ENCODE measurements at places on chromosomes 12 and 14.
A peak's percentile ranks its signal among the peaks of the same experiment; 100 is the strongest.

DNA sequence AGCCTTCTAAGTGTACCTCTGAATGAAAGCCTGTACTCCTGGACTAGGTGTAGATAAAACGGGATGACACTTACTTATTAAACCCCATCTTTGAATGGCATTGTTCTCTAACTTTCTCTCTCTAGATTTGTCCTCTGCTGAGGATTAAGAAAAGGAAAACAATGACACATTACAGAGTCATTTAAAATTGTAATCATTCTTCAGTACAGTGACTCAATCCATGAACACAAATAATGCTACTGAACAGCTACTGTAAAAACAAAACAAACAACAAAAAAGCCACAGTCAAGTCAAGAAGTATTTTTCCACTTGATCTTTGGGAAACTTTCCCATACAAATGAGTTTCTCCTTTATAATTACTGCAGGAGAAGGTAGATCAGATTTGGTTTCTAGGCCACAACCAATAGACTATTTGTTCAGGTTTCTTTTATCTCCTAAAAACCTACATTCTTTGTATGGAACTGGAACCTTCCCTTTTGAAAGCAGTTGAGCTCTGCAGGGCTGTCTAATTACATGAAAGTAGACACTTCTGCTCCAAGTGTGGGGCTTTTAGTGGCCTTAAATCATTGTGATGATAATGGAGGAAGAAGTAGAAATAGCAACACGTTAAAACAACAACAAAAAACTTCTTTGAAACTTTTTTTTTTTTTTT, 219.1 kb downstream of the ESR2 start:
- DNase-seq = peak; percentile 77

DNA sequence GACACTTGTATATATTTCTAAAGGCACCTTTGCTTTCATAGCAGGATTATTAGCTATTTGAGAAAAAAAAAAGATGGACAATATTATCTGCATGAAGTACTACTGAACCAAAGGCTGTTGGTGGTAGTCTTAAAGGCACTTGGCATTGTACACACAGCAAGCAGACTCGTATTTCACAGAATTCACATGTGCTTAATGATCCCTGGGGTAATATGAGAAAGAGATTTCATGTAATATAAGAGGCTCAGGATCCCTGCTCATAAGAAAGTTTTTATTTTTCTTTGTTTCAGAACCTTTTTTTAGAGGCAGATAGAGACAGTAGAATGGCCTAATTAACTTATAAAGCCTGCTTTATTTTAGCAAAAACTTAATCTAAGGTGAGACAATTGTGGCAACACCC, 59.5 kb downstream of the SYNE2 start:
- no peak for DNase-seq

DNA sequence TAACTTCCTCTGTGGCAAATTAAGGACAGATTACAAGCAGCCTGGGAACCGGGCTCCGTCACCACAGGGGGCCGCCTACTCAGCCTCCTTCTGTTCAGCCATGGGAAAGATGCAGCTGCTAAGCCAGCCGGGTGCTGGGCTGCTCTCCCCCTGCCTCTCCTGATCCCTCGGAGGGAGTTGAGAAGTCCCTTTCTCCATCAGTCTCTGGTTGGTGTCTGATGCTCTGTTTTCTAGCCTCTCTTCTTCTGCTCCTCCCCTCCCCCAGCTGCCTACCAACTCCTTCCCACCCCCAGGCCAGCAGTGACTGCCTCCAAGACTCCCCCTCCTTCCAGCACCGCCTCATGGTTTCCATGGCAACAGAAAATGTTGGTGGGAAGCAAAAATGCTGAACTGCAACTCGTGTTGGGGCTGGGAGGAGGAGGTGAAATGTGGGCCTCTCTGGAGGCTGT, 486.7 kb downstream of the APAF1 start:
- no peak for DNase-seq

DNA sequence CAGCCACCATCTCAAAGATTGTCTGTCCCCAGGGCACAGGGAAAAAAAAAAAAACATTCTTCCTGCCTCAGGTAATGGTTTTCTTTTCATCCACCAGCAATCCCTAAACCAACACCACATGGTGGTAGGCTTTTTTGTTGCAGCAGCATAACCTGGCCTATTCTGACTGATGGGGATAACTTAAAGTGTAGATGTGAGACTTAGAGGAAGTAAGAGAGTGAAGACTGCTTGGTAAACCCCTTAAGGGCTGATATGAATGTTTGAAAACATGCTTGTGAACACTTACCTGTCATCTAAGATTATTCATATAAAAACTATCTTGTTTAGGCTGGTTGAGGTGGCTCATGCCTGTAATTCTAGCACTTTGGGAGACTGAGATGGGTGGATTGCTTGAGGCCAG, 130.2 kb upstream of the RAP1B start:
- DNase-seq = no peak

DNA sequence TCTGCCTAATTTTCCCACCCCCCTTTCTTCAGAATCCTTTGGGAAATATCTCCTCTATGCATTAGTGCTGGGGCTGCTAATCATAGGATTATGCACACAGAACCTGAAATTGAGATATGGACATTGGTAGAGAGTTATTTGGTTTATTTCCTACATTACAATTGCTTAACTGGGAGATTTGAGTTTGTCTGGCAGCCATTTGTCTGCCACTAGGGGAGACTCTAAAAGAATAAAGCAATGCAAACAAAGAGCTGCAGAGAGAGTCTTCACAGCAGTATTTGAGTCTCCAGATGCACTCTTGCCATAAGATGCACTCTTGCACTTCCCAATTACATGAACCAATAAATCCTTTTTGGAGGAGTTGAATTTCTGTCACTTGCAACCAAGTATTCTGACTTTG, 12.0 kb upstream of the PCNX4 start:
- no peak for DNase-seq

DNA sequence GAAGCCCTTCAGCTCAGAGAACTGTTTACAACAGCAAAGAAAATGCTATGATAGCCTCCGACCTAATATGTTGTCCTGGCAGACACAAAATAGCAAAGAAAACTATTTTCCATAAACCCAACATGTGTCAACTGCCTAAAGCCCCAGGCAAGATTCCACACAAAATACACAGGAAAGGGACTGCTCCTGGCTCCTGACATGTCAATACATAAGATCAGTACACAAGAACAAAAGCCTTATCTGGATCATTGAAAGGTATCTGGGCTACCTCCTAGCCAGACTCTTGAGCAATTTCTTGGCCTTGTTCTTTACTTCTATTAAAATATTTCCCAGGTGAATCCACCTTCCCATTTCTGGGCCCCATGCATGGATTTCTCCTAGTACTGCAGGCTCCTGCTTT, 242.3 kb upstream of the GRIP1 start:
- DNase-seq = no peak

DNA sequence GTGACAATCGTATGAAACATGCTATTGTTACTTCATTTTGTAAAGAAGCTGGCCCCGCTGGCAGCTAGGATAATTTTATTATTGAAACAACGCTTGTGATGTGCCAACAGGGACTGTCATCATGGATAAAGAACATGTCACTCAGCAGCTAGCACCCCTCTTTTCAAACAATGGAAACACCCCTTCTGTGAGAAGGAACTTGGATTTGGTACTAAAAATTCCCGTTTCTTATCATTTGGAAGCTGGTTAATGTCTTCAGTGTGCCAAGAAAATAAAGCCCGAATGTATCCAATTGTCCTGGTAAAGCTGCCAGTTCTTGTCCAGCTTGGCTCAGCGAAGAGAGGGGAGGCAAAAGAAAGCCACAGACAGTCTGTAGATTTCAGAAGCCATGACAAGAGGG, 186.6 kb downstream of the PHLDA1 start:
- DNase-seq = no peak

DNA sequence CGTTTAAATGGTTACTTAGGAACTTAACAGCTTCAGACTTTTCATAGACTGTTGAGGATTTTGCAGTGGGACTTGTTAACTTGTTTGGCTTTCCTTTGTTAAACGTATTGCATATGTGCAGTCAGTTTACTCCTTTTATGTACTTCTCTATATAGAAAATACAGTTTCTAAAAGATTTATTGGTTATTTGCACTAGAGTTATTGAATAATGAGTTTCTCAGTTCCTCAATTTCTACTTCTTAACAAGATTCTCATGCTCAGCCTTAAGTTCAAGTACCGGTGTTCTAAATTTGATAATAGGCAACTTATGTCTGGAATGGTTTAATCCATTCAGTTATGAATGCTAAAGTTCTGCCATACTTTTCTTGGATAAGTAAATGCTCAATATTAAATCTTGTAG, 919 bp downstream of the PSMA3 start:
- DNase-seq = no peak

- DNase-seq = peak; percentile 97
Measured at GRCh38 chr12:25276199-25276937, 25.6 kb upstream of the KRAS start.

DNA sequence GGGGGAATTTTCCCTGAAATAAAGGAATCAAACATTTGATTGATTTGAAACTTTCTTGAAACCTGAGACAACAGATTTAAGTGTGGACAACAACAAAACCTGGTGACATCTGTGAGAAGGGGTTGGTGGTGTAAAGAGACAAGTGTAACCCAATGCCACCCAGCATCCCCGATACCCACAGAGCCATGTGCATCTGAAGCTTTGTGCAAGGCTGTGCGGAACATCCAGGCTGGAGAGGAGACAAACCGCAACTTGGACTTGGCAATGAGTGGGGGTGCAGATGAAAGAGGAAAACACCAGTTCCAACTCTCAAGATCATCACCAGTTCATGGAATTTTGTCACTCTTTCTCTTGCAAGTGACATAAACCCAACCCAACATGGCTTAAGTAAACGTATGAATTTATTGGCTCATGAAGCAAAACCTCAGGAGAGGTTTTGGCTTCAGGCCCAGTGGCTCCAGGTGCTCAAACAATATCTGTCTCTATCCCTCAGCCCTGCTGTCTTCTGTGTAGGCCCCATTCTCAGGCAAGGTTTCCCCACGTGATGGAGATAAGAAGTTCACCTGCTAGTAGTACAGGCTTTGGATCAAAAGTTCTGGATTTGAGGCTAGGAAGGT, 55.2 kb upstream of the NTF3 start:
- DNase-seq = no peak

DNA sequence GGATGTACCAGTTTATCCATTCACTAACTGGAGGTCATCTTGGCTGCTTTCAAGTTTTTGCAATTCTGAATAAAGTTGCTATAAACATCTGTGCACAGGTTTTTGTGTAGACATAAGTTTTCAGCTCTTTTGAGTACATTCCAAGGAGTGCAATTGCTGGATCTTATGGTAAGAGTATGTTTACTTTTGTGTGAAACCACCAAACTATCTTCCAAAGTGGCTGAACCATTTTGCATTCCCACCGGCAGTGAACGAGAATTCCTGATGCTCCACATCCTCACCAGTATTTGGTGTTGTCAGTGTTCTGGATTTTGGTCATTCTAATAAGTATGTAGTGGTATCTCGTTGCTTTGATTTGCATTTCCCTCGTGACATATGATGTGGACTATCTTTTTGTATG, 150.5 kb upstream of the BCL2L14 start:
- DNase-seq = no peak

DNA sequence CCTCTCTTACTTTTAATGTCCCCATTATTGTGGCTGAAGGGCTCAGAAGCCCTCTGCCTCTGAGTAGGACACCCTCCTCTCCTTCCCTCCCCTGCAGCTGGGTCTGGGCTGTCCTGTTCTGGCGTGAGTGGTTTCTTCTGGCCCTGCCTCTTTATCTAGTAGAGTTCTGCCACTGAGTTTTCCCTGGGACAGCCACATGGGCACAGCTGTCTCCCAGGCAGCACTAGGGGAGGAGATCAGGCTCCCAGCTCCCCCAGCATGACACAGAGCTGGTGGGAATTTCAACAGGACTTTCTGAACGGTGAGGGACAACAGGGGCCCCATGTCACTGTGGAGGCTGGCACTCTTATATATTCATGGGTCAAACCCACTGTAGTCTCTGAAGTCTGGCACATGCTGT, 21.4 kb downstream of the TMEM132C start:
- DNase-seq = no peak

DNA sequence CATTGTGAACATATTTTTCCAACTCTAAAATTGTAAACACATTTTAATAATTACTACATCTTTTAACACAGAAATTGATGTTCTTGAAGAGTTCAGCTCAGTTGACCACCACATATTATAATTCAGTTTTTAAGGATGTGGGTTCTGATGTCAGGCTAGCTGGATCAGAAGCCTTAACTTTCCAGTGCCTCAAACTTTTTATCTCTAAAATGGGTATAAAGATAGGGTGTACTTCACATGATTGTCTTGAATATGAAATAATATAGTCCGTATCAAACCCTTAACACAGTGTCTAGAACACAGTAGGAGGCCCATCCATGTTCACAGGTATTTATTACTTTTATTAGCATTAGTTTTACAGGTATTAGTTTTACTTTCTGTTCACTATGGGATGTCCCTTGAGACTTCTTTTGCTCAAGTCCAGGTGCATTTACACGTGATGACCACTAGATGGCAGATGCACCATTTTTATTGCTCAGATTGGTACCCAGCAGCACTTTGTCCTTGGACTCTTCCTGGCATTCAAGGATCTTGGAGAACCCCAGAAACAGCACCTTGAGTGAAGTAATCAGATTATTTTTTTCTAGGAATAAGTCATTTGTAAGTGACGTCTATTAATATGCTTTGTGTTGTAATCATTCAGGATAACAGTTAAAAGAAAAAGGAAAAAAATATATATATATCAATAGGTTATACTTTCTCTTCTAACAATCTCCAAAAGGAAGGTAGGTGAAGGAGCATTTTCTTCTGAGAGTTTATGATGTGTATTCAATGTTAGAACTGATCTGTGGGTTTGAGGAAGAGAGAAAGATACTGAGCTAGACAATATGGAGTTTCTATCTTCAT, 580.2 kb downstream of the ETNK1 start:
- peak; percentile 69 for DNase-seq

DNA sequence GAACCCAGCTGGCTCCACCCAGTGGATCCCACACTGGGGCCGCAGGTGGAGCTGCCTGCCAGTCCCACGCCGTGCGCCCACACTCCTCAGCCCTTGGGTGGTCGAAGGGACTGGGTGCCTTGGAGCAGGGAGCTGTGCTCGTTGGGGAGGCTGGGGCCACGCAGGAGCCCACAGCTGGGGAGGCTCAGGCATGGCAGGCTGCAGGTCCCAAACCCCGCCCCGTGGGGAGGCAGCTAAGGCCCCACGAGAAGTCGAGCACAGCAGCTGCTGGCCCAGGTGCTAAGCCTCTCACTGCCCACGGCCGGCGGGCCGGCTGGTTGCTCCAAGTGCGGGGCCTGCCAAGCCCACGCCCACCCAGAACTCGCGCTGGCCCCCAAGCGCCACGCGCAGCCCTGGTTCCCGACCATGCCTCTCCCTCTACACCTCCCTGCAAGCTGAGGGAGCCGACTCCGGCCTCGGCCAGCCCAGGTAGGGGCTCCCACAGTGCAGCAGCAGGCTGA, 56.2 kb downstream of the ANO2 start:
- no peak for DNase-seq

DNA sequence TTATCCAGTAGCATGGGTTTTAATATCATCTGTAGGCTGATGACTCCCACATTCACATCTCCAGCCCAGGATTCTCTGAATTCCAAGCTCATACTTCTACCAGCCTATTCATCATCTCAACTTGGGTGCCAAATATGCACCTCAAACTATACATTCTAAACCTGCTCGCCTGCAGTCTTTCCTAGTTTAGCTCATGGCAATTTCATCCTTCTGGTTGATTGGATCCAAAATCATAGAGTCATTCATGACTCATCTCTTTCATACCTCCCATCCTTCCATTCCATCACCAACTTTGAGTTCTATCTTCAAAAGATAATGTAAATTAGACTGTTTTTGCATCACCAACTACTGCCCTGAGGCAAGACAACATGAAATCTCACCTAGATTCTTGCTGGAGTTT, 99.7 kb upstream of the EGLN3 start:
- peak; percentile 46 for DNase-seq
